Panc1 (cell line): ENCODE measurements at places on chromosomes 11 and 22.

- DNase-seq, result no peak
Measured at GRCh38 chr11:47468598-47469214, 19.8 kb upstream of the RAPSN start.

- DNase-seq, result no peak
Measured at GRCh38 chr22:30535182-30535581, 11.4 kb downstream of the SEC14L6 start.

DNA sequence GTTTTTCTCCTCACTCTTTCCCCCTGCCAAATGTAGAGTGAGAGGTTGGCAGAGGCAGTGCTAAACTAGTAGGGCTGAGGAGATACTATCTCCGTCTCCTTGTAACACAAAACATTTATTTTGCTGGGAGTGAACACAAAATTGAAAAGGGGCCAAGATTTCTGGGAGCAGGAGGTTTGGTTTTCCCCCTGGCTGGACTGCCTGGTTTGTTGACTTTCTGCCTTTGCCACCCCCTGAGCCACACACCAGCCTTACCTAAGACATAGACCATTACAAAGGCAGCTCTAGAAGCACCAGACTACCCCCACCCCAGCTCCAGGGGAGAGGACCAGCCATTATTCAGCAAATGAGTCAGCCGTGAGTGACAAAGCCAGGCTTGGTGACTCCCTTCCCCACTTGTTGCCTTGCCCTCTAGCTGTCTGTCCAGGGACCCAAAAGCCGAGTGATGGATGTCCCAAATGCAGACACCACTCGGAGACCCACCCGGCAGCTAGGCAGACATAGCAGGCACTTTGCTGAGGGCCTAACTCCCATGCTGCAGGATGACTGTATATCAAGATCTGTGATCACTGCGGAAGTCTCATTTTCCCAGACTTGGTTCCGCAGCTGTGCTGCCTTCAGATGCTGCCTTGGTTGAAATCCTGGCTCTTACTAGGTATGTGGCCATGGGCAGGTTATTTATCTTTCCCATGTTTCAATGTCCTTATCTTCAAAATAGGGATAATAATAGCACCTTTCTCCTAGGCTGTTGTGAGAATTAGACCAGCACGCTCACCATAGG is 17.7 kb upstream of the CDON start:
- DNase-seq, result no peak

DNA sequence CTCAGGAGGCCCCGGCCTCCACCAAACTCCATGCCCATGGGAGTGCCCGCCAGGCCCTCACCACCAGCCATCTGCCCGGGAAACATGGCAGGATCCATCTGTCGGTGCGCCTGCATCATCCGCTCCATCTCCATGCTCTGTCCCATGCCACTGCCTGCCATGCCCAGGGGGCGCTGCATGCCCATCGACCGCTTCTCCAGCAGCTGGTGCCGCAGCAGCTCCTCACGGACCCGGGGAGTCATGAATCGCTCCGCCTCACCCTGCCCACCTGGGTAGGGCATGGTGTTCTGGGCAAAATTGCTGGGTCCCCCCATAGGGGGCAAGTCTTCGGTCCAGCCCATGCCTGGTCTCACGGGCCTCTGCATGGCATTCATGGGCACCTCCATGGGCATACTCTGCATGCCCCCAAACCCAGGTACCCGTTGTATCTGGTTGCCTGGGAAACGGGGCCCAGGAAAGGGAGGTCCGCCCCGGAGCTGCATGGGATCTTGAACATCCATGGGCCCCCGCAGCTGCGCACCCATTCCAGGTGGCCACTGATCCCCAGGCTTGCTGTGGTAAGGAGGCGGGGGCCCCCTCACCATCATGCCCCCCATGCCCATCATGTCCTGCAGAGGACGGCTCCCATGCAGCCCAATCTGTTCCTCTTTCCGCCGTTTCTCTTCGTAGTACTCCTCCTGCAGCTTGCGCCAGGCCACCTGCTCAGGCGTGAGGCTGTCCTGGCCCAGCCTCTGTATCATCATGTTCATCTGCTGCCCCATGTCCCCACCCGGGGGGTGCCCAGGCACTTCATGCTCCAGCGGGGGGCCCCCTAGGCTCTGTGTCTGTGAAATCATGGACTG is 18.0 kb downstream of the CXCR5 start:
- DNase-seq, result no peak

DNA sequence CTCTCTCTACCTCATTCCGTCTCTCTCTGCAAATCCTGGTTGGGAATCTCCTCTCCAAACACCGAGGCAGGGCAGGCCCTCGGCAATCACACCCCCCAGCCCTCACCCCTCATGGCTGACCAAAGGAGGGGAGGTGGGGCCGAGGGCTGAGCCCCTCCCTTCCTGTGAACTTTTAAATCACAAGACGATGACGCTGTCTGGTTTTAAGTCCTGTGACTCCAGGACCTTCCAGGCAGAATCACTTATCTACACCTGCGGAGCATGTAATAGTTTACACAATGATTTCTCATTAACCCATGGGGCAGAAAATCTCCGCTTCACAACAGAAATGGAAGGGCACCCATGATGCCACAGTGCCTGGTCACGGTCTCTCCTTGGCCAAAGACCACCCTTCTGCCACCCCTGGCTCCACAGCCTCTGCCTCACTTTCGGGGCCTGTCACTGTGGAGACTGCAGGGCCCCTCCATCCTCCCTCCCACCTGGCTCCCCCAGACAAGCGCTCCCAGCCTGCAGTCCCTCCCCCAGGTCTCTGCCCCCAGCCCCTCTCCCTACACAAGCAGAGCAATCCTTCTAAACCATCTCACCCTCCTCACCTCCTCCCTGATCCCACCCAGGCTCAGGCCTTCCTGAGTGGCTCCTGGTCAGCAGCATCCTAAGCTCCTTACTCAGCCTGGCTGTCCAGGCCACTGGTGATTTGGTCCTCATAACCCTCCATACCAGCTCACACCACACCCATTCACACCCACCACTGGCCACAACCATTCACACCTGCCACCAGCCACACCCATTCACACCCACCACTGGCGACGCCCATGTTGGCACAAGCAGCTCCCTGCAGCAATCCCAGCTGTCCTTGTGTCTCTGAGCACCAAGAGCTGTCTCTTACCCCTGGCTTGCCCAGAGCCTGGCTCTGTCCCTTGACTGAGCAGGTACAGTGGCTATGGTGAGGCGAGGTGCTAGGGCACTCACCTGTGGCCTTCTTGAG is 30.7 kb upstream of the ARFGAP3 start:
- DNase-seq, result no peak

DNA sequence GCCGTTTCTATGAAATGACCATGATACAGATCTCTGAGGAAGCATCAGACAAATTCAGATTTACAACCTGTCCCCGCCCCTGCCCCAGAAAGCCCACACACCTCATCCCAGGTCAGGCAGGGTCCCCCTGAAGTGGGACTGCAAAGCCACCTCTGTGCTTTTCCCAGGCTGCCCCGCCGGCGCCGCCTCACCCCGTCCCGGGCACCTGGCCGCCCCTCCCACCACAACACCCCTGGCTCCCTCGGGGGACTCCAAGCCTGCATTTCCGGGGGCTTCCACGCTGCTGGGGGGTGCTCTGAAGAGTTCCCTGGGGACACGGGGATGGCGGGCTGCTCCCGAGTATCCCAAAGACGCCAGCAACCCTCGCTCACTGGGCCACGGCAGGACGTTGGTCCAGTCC is 23.2 kb downstream of the DRD4 start:
- DNase-seq, result no peak

- DNase-seq, result no peak
Measured at GRCh38 chr11:23288003-23288783, 427.9 kb upstream of the CCDC179 start.

DNA sequence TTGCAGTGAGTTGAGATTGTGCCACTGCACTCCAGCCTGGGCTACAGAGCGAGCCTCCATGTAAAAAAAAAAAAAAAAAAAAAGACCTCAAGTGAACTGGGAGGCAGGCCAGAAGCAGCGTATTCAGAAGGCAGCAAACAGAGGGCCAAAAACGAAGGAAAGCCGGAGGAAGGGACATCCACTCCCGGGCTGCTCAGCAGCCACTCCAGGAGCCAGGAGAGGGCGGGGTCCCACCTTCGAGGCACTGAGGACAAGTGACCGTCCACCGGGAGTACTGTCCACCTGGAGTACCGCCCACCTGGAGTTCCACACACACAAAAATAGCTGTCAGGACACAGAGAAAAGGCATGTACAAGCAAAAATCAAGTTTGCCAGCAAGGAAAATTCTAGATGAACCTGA is 5.5 kb downstream of the TOLLIP start:
- DNase-seq, result no peak

DNA sequence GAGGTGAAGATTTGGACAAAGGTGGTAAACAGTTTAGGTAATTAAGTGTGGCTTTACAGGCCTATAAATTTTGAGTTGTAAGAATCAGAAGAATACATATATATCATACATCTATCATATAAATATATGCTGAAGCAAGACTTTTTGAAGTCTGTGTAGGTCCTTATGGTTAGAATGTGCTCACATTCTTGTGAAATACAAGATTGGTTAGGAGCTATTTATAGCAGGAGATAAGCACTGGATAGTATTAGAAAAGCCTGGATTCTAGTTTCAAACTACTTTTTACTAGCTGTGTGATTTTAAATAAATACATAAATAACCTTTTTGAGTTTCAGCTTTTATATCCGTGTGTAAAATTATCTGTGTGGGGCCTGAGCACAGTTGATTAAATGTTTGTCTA is 42.3 kb downstream of the ANKRD42 start:
- no peak for DNase-seq

DNA sequence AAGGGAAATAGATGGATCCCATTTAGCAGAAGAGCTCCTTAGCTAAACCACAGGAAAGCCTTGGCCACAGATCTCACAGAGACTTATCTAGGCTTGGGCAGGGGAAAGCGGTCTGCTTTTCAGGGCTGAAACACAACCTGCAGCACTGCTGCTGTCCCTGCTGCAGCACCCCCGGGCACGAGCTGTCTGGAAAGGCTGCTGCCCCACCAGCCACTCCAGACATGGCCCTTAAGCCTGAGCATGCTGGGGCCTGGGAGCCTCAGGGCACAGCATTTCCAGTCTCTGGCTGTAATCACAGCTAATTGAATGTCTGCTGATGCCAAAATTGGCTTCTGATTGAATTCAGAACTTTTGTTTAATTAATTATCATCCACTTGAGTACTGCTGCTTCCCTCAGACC is 115.0 kb downstream of the TMPRSS5 start:
- DNase-seq, result no peak

GRCh38 chr11:9008011-9008550 is 4.3 kb upstream of the NRIP3 start:
- no peak for DNase-seq

GRCh38 chr11:122788781-122789535 is 49.3 kb upstream of the CRTAM start:
- no peak for DNase-seq

DNA sequence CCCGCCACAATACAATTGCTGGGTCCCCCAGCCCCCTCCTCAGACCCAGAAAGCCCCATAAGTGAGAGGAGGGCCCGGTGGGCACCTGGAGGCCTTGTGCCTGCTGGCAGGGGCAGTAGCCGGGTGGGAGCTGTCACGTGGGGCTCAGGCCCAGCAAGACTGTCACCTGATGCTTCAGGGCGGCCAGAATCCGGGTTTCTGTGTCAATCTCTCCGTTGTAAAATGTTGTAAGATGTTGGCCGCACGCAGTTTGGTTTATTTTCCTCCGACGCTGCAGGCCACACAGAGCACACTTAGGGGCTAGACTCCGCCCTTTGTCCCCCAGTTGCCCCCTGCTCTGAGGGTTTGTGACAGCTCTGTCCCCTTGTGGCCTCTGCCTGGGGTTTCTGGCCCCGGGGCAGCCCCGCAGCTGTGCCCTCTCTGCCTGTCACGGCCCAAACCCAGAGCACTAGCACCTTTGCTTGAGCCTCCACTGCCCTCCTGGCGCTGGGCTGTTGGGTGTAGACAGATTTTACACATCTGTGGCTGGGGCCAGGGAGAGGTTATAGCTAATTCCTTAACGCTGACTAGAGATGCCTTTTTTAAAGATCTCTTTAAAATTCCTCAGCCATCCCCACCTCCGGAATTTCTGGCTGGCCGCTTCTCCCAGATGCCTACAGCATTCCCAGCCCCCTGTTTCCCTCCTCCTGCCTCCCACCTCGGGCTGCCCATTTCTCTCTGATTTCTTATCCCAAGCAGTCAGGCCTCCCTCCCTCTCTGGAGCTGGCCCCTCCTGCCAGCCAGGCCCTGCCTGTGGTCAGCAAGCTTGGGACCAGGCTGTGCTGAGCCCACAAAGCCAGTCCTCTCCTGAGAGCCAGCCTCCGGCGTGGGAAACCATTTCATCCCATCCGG is 3.2 kb upstream of the PRR5 start:
- DNase-seq, result no peak

DNA sequence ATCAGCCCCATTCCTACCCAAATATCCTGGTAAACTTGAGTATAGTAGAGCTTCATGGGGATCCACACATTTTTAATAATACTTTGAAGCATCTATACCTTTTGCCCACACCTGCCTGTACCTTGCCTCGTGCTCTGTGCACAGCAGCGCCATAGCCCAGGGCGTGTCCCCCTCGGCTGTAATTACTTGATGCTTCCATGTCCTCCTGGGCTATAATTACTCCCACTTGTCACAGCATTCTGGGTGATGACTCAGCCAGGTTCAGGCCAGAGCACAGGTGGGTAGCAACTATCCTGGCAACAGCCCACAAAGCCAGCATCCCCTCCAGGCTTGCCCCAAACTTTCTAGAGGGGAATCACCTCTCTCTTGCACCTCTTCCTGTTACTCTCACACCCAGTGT is 23.7 kb upstream of the SLC36A4 start:
- no peak for DNase-seq

DNA sequence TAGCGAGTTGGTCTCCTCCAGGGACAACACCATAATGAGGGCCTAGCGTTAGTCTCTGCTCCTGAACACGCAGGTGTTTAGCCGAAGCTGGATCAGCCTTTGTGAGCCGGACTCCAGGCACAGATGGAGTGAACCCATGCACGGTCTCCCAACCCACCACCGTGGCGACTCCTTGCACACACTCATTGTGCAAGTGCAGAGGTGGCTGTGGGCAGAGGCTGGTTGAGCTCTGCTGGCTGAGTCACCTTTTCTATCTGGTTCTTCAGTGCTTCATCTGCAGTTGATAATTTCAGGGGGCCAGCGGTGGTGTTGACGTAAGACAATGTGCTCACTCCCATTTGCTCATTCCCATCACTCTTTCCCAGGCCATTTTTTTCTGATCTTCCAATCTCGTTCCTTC is 72.1 kb upstream of the SLC22A12 start:
- DNase-seq, result no peak

- DNase-seq, result no peak
Measured at GRCh38 chr11:44464741-44465140, 100.7 kb upstream of the CD82 start.

GRCh38 chr11:118560806-118561205 is 4.9 kb downstream of the IFT46 start:
- DNase-seq, result no peak
